ENCODE measurements at places on chromosomes 5 and 9.
A peak's percentile ranks its signal among the peaks of the same experiment; 100 is the strongest.

DNA sequence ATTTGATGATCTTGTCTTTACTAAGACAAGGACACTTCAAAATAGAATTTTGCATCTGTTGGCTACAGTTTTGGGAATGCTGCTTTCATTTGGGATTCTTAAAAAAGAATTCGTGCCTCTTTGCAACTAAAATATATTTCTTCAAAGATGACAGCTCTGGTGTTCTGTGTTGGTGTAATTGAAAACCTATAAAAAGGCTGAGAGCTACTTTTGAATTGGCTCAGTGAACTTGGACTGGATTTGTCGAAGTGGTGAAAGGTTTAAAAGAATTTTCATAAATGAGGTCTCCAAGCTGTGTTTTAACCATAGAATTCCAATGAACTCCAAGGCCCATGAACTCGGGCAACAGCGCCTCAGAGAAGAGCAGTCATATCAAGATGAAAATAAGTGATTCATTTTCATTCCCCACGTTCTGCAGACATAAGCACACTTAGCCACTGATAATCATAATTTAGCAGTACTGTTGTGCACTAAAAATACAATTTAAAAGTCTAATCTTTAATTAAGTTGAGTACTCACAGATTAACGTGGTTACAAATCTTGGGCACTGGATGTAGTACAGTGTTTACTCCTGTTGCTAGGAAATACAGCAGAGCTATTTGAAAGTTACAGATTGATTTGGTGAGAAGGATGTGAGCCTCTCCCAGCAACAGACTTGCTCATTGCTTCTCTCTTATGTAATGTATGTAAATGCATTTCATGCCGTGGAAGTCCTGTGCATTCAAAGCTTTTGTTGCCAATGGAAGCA lies 10.9 kb downstream of the SNCAIP start:
- no peak for DNase-seq

DNA sequence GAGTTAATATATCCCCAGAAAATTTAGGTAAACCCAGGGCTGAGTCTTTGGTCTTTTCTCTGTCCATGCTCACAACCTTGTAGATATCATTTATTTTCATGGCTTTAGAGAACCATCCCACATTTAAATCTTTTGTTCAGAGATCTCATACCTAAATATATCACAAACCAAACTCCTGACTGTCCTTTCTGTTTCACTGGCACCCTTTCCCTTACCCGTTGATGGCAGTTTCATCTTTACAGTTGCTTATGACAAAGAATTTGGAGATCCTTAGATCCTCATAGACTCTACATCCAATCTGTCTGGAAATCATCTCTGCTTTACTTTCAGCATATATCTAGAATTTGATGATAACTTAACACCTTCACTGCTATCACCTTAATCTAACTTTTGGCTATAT lies 19.2 kb downstream of the RNF180 start:
- no peak for DNase-seq

DNA sequence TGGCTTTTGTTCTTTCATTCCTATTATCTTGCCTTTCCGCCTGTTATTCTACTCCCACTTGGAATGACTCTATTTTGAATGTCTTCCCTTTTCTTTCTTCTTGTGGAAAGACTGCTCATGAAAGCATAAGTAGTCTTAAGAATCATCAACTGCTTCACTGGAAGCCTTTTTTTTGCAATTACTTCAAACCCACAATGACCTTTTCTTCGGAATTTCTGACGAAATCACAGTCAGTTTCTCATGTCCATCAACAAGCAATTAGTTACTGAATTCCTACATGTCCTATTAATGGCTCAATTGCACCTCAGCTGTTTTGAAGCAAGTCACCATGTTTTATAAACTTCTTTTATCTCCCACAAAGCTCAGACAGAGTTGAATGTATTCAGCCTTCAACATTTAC lies 196.2 kb downstream of the TARS1 start:
- no peak for DNase-seq

DNA sequence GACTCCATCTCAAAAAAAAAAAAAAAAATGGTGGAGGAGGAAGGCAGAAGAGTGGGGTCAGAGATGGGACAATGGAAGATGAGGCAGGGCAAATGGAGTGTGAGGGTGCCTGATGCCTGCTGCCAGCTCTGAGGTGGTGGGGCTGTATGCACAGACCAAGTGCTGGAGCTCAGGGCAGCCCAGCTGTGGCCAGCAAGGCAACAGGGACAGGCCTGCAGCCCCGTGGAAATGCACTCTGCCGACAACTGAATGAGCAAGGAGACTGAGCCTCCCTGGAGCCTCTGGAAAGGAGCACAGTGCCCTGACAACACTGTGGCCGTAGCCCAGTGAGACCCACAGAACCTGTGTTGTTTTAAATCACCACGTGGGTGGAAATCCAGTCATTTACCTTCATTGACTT lies 22.9 kb upstream of the SMIM32 start:
- no peak for DNase-seq

GRCh38 chr5:143140492-143141203 lies 262.8 kb downstream of the NR3C1 start:
- DNase-seq, result no peak

DNA sequence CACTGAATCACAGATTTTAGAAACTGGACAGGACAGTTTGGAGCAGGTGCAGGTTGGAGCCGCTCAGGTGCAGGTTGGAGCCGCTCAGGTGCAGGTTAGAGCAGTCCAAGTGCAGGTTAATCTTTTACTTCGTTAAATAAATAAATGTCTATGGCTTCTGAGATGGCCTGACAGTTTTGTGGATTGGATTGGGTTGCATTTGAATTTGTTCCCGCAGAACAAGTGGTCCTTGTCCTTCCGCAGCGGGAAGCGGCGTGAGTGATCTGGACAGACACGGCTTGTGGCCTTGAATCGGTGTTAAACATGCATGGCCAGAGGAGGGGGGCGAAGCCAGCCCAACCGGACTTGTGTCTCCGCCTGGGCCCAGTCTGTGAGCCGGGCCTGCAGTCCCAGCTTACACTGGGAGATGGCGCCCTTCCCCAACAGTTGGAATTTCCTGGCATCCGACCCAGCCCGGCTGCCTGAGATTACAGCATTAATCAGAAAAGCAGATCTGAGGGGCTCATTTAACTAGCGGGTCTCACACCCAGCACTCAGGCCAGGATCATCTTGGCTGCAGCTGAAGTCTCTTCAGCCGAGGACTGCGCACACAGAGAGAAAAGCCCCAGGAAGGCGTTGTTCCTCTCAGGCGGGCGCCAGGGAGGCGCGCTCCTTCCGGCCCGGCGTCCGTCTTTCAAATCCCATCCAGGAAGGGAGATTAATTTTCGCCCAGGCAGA lies 1.5 kb upstream of the OLFM1 start:
- peak; percentile 59 for DNase-seq

- no peak for DNase-seq
Measured at GRCh38 chr9:89810431-89810830, 205.6 kb downstream of the GADD45G start.

- DNase-seq, result no peak
Measured at GRCh38 chr5:120678279-120678678, 214.2 kb downstream of the PRR16 start.

DNA sequence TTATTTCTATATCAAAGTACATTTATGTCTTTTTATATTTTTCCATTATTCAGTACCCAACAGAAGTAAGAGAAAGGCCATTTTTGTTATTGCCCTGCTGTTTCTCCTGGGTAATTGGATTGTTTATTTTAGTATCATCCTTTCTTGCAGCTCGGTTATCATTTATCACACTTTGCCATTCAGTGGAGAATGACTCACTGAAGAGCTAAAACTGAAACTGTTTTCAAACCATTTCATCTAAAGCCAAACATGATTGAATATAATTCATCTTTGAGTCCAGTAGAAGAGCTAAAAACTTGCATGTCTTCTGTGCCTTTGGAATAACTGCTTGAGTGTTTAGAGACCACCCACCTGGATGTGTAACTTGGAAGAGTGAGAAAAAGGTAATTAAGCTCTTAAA lies 139.5 kb upstream of the PRDM9 start:
- no peak for DNase-seq

DNA sequence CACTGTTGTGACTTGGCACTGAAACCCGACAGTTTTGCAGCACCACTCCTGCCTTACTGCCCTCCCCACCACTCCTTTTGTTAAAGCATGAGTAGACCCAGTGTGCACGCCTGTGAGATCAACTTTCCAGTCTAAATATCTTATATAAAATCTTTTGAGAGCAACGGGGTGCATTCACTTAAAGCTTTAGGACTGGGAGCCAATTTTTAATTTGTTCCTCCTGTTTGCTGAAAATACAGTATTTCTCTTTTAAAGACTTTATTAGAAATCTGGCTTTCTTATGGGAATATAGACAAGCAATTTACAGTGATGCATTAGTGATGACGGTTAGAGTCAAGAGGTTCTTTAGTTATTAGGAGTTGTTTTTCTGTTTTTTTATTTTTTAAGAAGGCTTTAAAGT lies 397.5 kb downstream of the TMEM167A start:
- DNase-seq, result no peak

DNA sequence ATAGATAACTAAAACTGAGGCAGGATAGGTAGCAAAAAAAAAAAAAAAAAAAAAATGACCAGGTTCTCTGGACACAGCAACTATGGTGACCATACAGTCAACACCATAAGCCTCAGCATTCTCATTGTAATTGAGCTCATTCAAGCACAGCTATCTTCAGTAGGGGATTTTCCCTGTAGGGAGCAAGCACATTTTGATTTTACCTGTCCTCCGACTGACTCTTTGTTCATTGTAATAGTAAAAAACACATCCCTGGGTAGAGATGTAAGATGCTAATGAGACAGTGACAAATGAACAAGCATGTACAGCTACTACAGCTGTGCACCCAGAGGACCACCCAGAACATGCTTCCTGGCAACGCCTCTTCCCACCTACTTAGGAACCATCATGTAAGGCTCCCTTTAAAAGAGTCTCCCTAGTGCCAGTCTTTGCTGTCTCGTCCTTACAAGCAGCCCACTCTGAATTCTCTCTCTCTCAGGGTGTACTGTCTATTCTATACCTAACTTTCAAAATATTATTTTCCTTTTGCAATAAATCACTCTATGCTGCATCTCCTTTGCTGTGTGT lies 65.0 kb upstream of the FBXW11 start:
- no peak for DNase-seq

DNA sequence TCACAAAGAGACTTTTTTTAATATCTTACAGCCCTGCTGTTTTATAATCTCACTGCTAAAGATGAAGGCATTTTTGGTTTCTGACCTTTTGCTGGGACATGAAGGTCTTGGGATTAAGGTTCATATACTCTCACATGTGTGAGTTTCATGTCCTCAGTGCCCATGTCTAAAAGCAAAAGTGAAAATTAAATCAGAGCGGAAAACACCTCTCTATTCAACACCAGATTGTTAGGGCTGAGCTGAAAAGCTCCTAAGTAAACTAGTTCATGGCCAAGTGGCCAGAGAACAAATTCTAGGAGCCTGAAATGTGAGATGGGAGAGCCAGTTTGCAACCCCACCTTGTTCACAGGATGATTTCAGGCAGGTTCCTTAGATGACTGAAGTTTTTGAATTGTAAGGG lies 110.9 kb downstream of the GRIA1 start:
- no peak for DNase-seq

DNA sequence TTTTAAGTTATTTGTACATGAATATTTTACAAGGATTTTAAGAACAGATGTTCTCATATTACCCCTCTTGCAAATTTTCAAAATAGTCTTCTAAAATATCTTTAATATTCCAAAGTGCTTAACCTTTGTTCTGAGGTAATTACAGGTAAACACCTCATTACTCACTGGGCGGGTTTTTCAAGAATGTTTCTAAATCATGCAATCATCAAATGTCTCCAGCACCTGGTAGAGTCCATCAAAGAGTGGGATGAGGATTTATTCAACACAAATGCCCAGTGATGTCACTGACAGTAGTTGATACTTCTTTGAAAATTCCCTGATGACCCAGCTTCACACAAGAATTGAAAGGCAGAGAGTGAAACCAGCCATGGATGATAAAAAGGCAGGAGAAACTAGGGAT lies 114.4 kb downstream of the SEC61B start:
- peak; percentile 61 for DNase-seq

GRCh38 chr5:112346411-112347044 lies 72.5 kb downstream of the EPB41L4A start:
- DNase-seq, result no peak

GRCh38 chr5:104178829-104179456 lies 616.4 kb upstream of the NUDT12 start:
- peak; percentile 26 for DNase-seq

GRCh38 chr5:61916621-61917620 lies 389.1 kb upstream of the KIF2A start:
- no peak for DNase-seq

GRCh38 chr5:125700380-125700861 lies 722.8 kb upstream of the GRAMD2B start:
- no peak for DNase-seq

DNA sequence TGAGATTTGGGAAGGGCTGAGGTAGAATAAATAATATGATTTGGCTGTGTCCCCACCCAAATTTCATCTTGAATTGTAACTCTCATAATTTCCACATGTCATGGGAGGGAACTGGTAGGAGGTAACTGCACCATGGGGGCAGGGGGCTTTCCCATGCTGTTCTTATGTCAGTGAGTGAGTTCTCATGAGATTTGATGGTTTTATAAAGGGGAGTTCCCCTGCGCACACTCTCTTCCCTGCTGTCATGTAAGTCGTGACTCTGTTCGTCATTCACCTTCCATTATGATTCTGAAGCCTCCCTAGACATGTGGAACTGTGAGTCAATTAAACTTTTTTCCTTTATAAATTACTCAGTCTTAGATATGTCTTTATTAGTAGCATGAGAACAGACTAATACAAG lies 115.5 kb upstream of the STARD4 start:
- no peak for DNase-seq

- DNase-seq, result peak; percentile 28
Measured at GRCh38 chr5:89301321-89302025, 418.5 kb upstream of the MEF2C start.

DNA sequence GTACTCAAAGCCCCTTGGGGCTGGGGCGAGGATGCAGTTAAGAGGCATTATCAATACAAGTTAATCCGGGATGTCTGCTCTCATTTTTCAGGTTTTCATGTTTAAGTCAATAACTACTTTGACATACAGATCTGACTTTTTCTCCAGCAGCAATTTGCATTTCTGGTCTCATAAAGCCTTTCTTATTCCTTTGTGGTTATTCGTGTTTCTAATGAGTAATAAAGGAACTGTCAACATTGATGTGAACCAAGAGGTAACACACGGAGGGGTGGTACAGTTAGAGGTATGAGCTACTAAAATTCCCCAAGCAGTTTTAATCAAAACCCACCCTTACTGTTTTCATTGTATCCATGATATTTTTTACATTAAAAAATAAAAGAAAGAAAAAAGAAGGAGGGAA lies 138.0 kb upstream of the NFIB start:
- DNase-seq, result no peak

DNA sequence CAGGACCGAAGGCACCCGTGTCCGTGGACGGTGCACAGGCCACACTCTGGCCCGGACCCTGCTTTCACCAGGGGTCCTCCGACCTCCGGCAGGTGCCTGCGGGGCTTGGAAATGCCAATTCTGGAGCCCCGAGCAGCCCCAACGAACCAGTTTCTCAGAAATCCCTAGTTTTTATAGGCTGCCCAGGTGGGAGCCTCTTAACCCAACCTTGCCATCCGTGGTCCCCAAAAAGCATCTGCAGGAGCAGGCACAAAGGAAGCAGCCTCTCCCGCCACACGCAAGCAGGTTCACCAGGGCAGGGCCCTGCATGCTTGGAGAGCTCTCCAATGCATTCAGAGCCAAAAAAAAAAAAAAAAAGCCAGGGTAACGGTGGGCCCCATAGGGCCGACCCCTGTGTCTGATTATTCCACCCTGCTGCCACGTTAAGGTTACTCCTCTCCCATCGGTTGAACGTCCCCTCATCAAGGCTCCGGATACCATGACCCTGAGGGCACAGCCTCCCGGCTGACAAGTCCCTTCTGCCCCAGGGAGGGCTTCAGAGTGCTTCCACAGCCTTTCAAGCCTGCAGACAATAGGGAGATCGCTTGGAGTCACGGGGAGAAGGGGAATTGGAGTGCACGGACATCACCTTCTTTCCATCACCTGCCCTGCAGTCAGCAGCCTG lies 796 bp upstream of the TPRN start:
- DNase-seq, result no peak

Measured in suppressor macrophage treated with lipopolysaccharide for 1 hour (primary cell).